ENCODE measurements at places on chromosomes 11 and 22.

DNA sequence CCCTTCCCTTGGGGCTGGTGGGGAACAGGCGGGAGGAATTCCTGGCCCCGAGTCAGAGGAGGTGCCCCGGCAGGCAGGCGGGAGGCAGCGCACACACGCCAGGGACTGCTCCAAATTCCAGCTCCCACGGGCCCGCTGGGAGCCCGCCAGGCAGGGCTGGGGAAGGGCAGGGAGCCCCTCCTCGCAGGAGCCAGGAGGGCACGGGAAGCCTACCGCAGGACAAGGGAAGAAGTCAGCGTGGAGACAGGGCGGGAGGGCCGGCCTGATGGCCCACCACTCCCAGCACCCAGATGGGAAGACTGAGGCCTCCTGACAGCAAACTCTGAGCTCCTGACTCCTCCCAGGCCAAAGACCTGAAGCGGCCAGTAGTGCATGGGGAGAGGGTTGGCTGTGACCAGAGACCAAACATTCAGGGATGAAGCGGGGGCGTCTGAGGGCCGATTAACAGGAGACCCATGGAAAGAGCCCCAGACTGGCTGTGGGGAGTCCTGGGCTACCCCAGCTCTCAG, 22.4 kb downstream of the RPL3 start:
- DNase-seq: peak; percentile 42

- no peak for DNase-seq
These were observed at the start of gene SYT12 for GRCh38 chr11:67022961-67023956. Gene SYT12 (plus strand): TSS chr11:67023134. CDS start chr11:67030145, 7,011 bp downstream.

DNA sequence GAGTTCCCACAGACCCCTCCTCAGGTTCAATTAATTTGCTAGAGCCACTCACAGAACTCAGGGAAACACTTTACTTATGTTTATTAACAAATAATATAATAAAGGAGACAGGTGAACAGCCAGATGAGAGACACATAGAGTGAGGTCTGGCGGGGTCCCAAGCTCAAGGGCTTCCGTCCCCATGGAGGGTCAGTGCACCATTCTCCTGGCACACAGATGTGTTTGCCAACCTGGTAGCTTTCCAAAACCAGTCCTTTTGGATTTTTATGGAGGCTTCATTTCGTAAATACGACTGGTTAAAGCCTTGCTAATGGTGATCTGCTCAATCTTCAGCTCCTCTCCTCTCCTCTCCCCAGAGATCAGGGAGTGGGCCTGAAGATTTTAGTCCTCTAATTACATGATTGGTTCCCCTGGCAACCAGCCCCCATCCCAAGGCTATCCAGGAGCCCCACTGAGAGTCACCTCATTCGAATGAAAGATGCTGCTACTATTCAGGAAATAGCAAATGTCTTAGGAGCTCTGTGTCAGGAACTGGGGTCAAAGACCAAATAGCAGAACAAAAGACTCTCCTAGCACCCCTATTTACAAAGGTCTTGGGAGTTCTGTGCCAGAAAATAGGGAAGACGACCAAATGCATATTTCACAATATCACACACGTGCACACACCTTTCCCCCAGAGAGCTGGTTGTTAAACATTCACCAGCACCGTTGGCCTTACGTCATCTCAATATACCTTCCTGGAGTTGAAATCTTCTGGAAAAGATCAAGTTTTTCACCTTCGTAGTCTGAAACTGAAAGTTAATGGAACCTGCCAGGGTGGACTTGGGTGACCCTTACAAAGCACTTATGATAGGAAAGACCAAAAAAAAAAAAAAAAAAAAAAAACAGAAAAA, 23.8 kb upstream of the CAPRIN1 start:
- DNase-seq: no peak

GRCh38 chr22:48740086-48740730, 1087.5 kb downstream of the BRD1 start:
- no peak for DNase-seq

- DNase-seq: no peak
These were observed 2221.9 kb upstream of the RAG2 start for GRCh38 chr11:38819981-38820380.

DNA sequence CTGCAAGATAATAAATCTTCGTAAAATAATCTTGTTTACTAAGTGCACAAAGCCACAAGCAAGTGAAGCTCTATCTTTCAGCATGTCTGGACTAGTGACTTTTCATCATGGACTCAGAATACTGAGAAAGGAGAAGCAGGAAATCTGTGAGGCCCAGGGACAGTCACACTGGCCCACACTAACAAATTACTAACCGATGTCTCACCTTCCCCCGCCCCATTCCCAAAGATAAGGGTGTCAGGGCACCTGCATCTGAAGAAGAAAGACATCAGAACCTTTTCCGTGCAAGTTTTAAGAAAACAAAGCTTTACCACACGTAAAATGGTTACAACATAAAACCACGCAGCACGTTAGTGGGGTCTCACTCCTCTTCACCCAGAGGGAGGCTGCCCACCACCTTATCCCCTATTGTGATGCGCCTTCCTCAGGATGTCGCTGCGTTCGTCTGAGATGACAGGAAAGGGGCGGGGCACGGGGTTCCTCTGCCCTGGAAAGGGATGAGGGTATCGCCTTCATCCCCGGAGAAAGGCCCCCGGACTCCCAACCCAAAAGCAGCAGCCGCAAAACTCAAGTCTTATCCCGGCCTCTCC, 616 bp downstream of the BTBD10 start:
- peak; percentile 75 for DNase-seq

- peak; percentile 93 for DNase-seq
These were observed 19.4 kb downstream of the RNF185 start for GRCh38 chr22:31179345-31179744.

DNA sequence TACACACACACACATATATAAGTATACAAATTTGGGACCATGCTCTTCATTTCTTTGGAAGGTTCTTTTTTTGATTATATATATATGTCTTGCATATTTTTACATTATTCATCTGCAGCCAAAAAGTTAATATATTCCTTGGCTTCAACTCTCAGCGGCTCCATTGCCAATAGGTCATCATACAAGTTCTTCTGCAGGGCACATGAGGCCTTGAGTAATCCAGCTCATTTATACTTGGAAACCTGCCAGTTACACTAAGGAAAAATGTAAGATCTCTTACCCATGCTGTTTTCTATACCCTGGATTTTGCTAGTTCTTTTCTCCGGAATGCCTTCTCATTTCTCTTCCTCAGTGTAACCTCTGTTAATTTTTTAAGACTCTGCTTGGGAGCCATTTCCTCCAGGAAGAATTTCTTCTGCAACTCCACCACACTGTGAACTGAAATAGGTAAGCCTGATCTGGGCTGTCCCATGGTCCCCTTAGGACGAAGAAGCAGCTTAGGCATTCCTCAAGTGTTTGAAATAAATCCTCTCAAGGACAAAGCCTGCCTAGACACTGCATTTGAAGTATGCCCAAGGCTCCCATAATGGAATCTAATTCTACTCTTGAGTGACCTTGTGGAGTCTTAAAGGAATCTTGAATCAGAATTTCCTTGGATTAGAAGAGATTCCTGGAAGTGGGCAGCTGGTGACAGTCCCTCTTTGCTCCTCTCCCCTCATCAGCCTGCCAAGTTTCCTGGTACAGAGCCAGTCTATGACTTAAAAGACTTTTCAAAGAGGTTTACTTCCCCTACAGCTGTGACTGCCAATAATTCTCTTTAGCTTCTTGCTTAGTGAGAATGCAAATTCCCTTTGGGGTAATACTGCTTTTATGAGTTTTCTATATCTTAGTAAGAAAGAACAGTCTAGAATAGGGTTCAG, 182.8 kb downstream of the C11orf87 start:
- DNase-seq: no peak

GRCh38 chr11:44335052-44335760, 25.3 kb upstream of the ALX4 start:
- no peak for DNase-seq

DNA sequence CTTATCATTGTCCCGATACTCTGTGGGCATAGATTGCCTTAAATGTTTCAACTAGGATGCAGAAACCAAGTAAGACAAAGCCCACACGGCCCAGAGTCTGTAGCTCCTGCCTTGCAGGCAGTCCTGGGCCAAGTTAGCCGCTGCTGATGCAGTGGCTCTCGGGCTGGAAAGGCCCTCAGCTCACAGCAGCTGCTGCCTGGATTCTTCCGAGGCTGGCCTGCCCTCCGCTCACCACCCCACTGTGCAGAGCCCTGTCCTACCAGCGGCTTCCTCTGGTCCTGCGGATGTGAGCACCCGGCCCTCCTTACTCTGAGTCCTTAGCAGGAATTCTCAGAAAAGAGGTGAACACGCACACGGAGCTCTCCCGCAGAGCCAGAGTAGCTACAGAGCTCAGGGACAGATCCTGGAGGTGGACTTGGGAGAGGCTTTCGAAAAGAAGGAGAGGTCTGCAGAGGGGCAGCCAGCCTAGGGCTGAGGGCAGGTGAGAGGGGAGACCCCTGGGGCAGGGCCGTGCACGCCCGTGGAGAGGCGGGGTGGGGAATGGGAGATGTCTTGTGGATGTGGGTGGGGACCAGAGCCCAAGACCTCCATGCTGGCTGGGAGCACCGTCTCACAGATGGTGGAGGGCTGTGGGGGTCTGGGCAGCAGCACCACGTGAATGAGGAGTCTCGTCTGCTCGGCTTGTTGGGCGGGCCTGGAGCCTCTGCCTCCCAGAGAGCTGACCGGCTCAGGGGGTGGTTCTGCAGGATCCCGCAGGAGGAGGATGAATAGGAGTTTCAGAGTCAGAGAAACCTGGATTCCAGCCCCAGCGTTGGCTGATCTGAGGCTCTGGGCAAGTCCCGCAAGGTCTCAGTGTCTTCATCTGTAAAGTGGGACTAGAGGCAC, 117.4 kb upstream of the B3GAT1 start:
- DNase-seq: no peak

- DNase-seq: no peak
These were observed 678 bp upstream of the RANGAP1 start for GRCh38 chr22:41286639-41287091.

- no peak for DNase-seq
These were observed 14.4 kb downstream of the TIMP3 start for GRCh38 chr22:32815943-32816342.

GRCh38 chr11:76939219-76939631, 78.5 kb downstream of the ACER3 start:
- DNase-seq: peak; percentile 90

GRCh38 chr11:126137136-126137535, 74.3 kb downstream of the RPUSD4 start:
- no peak for DNase-seq

DNA sequence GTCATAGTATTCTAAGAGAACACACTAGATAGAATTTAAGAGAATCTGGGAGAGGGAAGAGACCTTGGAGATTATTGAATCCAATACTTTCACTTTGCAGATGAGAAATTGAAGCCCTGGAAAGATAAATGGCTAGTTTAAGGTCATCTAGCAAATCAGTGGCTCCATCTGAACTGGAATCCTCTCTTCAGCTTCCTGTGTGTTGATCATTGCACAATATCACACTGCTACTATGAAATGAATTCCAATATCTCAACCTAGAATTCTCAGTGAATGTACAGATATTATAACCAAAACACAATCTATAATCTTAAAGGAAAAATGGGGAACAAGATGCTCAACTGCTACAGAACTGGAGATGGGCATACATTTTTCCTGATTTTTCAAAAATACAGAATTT, 44.1 kb downstream of the DCUN1D5 start:
- no peak for DNase-seq

- no peak for DNase-seq
These were observed 14.7 kb downstream of the IGLL1 start for GRCh38 chr22:23565305-23565914.

DNA sequence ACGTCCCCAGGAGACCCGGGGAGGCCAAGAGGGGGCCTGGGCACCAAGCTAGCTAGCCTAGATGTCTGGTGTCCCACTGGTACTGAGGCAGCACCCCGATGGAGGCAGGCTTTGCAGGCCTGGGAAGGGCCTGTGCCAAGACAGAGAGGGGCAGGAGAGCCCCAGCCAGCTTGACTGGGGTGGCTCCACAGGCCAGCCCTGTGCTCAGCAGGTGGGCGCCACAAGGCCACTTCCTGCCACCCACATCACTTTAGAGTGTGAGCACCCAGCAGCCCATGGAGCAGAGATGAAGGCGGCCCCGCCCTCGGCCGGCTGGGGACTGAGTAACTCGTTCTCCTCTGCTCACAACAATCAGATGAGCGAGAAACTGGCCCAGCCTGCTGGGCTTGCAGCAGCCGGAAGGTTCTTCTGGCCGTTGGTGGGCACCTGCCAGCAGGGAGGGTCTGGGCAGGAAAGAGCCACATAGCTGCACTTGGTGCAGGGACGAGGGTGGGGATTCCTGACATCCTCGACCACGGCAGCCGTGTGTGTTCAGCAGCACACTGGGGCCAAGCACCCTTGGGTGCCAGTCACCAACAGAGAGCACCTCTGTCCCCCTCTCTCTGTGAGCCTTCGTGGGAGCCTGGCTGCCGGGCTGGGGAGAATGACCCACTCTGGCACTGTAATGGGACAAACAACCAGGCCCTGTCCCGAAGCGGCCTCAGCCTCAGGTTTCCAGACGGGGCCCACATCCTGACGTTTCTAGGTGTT, 7.6 kb downstream of the OSBPL5 start:
- peak; percentile 23 for DNase-seq

GRCh38 chr11:117819096-117820040, 5.2 kb downstream of the FXYD2 start:
- DNase-seq: peak; percentile 69

- DNase-seq: peak; percentile 15
These were observed 739 bp downstream of the CELSR1 start for GRCh38 chr22:46536537-46537224.

- DNase-seq: no peak
These were observed 470.9 kb upstream of the API5 start for GRCh38 chr11:42840860-42841259.

DNA sequence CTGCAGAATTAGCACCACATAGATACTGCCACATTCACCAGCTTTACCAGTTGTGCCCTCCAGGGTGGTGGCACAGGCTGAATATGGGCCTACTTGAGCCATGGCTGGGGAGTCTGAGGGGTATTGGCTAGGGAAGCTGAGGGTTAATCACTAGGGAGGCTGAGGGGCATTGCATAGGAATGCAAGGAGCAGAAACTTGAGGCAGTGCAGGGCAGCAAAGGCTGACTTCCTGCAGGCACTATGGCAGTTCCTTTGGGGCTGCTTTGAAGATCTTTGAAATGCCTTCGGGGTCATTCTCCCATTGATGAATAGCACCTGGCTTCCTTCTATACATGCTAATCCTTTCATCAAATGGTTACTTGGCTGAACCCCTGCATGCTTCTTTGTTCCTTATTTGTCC, 171.5 kb downstream of the RCN1 start:
- DNase-seq: no peak

- no peak for DNase-seq
These were observed 69.9 kb downstream of the JRKL start for GRCh38 chr11:96459751-96460150.

DNA sequence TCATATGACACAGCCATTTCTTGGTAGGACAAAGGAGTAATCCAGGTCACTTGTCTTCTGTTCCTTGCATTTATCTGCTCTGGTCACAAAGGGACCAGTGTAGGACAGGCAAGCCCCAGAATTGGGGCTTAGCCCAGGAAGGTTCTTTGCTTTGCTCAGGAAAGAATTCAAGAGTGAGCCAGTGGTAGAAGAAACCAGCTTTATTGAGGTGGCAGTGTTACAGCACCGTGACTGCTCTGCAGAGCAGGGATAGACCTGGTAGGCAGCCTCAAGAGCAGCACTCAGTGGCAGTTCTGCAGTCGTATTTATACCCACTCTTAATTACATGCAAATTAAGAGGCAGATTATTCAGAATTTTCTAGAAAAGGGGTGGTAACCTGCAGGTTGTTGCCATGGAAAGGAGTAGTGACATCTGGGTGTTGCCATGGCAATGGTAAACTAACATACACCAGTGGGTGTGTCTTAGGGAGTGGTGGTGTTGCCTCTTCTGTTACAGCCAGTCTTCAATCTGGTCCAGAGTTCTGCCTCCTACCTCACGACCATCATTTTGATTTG, 84.9 kb upstream of the RAB1B start:
- no peak for DNase-seq

GRCh38 chr11:82775736-82776346, 42.2 kb upstream of the FAM181B start:
- DNase-seq: peak; percentile 50

Data from PC-9 (cell line).